ENCODE measurements at places on chromosomes 5 and 9. TPM values are rescaled to one million over a fixed set of nuclear protein-coding genes. Genes with fewer than 3 reads are reported as not detected.

The OTULIN gene
- polyA plus RNA-seq, result 2.7 TPM

The CFAP77 gene
- polyA plus RNA-seq, result not detected

- DNase-seq, result no peak
Measured at GRCh38 chr5:60382716-60383115, 317.2 kb downstream of the DEPDC1B start.

GRCh38 chr9:128399861-128400260 lies 20.8 kb upstream of the CERCAM start:
- DNase-seq, result no peak

The DCTN4 gene
- 15.6 TPM for polyA plus RNA-seq

GRCh38 chr5:151239237-151239861 lies 13.6 kb upstream of the GM2A start:
- peak; percentile 93 for DNase-seq
